ENCODE measurements at places on chromosomes 1 and 21.

DNA sequence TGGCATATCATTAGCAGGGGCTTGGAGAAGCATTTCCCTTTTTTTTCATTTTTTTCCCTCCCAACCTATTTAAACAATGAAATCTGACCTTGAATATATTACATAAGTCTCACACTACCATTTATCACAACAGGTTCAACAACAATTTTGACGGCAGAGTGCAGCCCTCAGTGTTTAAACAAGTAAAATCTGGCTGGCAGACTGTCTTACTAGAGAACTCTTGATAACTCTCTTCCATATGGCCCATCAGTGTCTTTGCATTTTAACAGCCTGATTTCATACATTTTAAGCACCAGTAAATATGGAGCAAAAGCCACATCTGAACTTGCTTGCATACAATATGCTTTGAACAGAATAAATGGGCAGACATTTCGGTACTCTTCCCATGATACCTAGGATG lies 213.0 kb downstream of the KCTD3 start:
- DNase-seq: no peak

- DNase-seq: no peak
These were observed at the start of gene RUSC1 for GRCh38 chr1:155320661-155321617. Gene RUSC1, plus strand, starts transcription at chr1:155320894. Its CDS starts 880 bp downstream, at chr1:155321774.

- DNase-seq: no peak
These were observed 176.1 kb upstream of the CSF3R start for GRCh38 chr1:36658838-36659237.

DNA sequence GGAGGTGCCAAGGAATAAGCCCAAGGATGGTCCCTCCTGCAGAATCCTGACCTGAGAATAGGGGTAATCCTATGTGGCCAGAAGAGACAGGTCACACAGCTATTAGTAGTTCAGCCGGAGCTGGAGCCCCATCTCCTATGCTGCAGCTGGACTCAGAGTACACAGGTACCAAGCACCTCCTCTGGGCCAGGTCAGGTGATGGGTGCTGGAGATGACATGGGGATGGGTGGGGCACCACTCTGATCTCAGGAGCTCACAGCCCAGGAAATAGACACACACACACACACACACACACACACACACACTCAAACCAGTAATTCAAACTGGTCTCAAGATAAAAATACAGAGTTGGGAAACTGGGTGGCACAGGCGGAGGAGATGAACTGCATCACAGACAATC lies 54.2 kb upstream of the SSBP3 start:
- no peak for DNase-seq

DNA sequence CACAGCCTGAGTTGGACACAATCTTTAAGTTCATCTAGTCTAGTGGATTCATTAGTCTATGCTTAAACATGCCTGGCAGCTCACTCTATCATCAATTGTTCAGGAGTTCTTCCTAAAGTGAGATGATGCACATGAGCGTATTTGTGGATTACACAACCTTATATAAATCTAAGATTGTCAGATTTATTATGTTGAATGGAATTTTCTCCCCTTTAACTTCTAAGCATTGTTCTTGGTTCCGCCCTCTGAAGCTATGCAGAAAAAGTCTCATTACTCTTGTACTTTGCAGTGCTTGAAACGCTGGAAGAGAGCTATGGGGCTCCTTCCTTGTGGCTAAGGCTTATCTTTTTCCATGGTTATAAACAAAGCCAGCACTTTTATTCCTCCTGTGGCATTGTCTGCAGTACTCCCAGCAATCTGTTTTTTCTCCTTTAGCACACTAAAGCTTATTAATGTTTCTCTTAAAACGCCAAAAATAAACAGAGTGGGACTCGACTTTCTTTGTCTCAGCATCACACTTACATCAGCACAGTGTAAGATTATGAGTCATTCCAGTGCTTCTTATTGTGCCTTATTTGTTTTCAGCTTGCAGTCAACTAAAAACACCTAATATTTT lies 316.8 kb upstream of the CAMK1G start:
- no peak for DNase-seq

DNA sequence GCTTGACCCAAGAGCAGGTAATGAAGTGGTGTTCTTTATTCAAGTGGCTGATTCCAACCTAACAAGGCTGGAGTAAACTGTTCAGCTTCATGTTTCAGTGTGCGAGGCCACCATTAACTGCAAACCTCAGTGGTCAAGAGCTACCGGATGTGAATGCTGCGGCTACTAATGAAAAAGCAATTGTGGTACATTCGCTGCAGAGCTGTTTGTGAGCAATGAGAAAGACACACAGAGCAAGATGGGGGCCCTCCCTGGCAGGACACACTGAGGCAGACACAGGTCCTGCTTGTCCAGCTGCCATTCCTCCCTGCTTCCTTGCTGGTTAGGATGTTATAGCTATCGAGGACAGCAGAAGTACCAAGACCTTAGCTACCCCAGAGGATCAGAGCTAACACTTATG lies 26.1 kb downstream of the SYF2 start:
- no peak for DNase-seq

- DNase-seq: peak; percentile 24
These were observed 65.3 kb downstream of the ZNF697 start for GRCh38 chr1:119582801-119583200.

DNA sequence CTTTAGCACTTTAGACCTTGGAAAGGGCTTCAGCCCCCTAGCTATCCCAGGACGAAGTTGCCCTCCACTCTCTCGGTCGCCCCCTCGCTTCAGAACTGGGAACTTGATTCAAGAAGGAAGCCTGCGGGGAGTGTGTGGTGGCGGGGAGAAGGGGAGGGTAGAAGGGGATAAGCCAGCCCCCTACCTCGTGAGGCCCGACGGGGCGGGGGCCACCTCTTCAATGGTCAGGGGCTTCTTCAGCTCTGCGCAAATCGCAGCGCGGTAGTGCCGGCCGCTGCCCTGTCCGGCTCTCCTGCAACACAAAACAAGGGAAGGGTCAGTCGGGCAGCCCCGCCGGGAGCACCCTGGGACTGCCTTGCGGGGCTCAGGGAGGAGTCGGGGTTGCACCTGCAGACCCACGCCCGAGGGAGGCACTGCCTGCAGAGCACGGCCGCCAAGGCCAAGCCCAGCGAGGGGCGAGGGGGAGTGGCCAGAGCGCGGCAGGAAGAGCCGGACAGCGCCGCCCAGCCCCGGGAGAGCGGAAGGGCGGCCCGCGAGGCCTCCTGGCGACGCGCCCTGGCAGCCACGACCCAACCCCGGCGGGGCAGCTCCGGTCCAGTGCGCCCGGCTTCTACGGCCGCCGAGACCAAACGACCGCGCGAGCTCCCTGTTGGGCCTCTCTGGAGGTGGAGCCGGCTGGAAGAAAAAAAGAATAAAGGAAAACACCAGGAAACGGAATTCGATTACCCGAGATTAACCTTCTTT lies 56.2 kb upstream of the RASAL2 start:
- DNase-seq: no peak

GRCh38 chr21:33587792-33588484 lies 546 bp downstream of the DONSON start:
- no peak for DNase-seq

- no peak for DNase-seq
These were observed 12.0 kb upstream of the RHBG start for GRCh38 chr1:156356875-156357534.

DNA sequence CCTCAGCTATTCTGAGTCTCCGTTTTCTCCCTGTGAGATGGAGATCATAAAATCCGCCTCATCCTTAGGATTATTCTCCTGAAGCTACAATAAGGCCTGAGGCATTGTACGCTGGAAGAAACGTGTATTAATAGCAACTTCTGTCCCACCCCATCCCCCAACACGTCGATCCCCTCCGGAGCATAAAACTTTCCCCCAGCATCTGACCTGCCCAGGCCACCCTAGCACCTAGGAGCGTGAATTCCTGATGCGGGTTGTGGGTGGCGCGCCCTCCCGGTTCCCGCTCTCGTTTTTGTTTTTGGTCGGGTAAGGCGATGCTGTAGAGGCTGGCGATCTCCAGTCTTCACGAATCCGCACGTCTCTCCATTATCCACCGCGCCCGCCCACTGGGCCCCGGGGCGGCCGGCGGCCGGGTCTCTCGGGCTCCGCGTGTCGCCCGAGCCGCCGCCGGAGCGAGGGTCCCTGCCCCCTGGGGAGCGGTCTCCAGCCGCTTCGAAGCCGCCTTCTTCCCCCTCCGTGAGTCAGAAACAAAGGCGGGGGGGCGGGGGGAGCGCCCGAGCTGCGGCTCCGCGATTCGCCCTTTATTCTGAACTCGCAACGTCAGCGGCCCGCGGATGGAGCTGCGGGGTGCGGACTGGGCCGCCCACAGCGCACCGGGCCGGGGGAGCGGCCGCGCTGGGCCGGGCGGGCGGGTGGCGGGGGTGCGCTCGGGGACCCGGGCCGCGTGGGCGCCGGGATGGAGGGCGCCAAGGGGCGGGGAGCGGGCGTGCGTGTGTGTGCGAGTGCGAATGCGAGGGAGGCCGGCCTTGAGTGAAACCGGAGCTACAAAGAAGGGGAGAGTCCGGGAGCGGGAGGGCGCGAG lies at the start of gene PLEKHO1:
PLEKHO1 (plus strand) TSS at position 646 of the 862 bp plus-strand sequence. CDS start 342 bp downstream, outside the sequence.
- DNase-seq: no peak

DNA sequence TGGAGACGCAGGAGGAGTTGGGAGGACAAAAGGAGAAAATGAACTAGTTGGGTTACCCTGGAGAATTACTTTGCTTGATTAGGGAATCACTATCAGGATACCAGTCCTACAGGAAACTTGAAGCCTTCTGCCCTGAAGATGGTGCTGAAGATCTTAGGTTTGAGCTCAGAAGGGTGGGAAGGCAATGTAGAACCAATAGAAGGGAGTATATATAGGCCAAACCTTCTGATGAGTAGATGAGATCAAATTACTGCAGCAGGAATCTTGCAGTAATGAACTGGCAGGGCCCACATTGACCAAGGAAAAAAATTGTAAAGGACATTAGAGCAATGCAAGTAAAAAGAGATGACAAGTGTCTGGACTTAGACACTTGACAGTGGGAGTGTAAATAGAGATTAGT lies 116.3 kb upstream of the CACYBP start:
- no peak for DNase-seq

GRCh38 chr1:234999513-234999940 lies 129.1 kb downstream of the TOMM20 start:
- no peak for DNase-seq

GRCh38 chr1:6487804-6488484 lies 3.5 kb downstream of the PLEKHG5 start:
- DNase-seq: no peak

GRCh38 chr1:149877211-149877946 lies 22.0 kb upstream of the BOLA1 start:
- no peak for DNase-seq

GRCh38 chr1:203136409-203137042 lies 9.0 kb downstream of the ADORA1 start:
- DNase-seq: no peak

- DNase-seq: no peak
These were observed 6.7 kb downstream of the AZIN2 start for GRCh38 chr1:33087677-33088076.

DNA sequence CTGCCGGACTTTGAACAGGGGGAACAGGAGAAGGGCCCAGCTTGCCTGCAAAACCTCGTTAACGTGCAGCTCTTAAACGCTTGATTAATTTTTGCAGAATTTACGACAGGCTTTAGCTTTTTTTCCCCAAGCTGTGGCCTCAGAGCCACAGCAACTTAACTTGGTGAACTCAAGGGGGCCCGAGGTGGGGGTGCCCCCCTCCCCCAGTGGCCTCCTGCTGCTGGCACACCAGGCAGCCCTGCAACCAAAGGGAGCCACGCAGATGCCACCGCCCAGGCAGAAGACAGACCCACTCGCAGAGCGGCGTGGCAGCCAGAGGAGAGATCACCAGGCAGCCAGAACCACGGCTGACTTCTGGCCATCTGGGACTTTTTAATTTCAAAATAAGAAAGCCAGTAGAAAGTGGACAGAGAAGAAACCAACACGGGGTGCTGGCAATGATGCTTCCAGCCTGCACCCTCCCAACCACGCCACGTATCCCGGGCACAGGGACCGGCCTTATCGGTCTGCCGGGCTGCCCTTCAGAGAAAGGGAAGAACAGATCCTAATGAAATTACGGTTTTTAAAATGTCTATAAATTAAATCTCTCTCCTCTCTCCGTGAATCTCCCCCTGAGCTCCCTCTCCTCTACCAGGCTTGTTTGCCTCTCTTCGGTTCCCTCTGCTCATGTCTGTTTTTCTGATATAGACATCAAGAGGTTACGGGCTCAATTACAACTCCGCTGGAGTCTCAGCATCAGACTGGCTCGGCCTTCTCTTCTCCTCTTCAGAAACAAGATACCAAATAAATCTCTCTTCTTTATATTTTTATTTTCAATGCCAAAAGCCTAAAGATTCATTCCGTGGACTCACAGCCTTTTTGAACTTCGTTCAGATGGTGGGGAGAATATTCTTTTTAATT lies 6.4 kb downstream of the CASZ1 start:
- no peak for DNase-seq

- no peak for DNase-seq
These were observed 35.4 kb downstream of the CRB1 start for GRCh38 chr1:197303463-197303862.

GRCh38 chr1:151822404-151822803 lies 9.2 kb downstream of the RORC start:
- DNase-seq: no peak

GRCh38 chr1:78497201-78497600 lies 6.4 kb downstream of the PTGFR start:
- DNase-seq: no peak

DNA sequence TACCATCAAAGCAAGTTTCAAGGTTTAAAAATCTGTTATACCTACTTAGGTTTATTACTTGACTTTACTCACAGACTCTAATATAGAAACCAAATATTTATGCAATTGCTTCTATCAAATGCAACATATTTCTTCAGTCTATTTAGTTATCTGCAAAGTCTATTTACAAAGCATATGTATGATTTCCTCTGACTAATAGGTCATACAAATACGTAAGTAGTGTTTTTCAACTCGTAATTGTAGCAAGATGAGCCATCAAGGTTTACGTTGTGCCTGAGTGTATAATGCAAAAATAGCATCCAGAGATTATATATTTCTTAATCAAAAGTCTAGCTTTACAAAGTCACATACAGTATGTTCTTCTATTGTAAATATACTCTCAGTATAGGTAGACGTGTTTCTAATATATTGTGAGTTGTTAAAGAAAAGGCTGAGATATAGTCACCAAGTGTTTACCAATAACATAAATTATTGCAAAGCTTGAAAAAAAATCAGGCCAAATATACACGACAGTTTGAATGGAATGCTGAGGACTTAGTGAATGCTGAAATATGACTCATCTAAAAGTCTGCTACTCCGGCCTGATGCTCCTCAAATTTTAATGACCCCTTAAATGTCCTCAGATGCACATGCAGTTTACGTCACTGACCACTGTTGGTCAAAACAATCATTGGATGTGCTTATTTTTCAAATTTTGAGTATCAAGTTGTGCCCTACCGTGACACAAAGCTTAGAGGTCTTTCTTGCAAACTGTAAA lies 48.4 kb downstream of the ADAMTS5 start:
- no peak for DNase-seq

- DNase-seq: no peak
These were observed 14.7 kb downstream of the OVGP1 start for GRCh38 chr1:111412839-111413238.

DNA sequence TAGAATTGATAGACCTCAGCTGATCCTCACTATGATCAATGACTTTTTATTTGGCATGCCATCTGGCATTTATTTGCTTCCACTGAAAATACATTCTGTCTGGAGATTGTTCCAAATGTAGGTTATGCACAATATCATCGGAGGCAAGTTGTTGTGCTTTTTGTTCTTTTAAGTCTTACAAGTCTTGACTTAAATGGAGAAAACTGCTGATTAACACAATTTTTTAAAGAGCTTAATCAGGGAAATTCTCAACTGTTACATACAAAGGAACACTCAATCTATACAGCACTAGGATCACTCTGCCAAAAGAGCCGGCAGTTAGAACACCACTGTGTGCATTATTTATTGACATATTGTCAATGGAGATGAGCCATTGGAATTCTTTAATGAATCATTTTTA lies 19.2 kb downstream of the CYYR1 start:
- DNase-seq: no peak
